ELF-1 (cell line): ENCODE measurements at places on chromosomes 7 and 10.
A peak's percentile ranks its signal among the peaks of the same experiment; 100 is the strongest.

DNA sequence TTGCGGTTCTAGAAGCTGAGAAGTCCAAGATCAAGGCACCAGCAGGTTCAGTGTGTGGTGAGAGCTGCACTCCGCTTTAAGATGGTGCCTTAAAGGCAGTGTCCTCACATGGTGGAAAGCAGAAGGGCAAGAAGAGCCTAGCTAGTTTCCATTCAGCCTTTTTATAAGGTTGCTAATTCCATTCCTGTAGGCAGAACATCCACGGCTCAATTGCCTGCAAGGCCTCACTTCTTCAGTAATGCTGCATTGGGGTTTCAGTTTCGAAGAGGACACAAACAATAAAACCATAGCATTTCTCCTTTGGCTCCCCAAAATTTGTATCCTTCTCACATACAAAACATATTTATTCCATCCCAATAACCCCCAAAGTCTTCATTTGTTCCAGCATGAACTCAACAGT lies 109.5 kb upstream of the KCND2 start:
- no peak for DNase-seq

- no peak for DNase-seq
Measured at GRCh38 chr10:93113042-93113441, 39.3 kb downstream of the CYP26A1 start.

DNA sequence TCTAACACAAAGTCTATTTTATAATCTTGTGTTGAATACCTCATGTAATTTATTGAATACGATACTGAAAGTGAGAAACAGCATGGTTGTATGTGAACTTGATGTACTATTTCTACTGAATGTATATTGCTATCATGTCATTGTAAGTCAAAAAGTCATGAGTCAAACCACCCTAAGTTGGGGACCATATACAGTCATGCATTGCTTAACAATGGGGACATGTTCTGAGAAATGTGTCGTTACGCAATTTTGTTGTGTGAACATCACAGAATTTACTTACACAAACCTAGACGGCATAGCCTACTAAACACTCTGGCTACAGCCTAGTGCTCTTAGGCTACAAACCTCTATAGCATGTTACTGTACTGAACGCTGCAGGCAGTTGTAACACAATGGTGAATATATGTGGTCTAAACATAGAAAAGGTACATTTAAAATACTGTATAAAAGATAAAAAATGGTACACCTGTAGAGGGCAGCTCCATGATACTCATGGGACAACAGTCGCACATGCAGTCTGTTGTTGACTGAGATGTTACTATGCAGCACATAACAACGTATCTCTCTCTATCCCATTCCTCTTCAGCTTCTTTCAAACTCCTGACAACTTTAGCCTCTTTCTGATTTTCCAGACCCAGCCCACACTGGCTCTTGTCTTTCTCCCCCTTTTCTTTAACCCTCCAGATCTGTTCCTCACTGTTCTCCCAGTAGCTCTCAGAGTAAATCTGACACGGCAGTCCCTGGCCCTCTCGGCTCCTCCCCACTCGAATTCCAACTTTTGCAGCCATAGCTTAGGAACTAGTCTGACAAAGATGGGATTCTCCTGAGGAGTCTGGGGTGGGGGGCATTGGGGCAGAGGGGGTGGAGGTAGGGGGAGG lies 90.1 kb downstream of the SNX10 start:
- no peak for DNase-seq

- no peak for DNase-seq
Measured at GRCh38 chr7:12325646-12326045, 78.0 kb downstream of the VWDE start.

GRCh38 chr7:158783595-158783994 lies 45.7 kb downstream of the ESYT2 start:
- DNase-seq, result no peak

DNA sequence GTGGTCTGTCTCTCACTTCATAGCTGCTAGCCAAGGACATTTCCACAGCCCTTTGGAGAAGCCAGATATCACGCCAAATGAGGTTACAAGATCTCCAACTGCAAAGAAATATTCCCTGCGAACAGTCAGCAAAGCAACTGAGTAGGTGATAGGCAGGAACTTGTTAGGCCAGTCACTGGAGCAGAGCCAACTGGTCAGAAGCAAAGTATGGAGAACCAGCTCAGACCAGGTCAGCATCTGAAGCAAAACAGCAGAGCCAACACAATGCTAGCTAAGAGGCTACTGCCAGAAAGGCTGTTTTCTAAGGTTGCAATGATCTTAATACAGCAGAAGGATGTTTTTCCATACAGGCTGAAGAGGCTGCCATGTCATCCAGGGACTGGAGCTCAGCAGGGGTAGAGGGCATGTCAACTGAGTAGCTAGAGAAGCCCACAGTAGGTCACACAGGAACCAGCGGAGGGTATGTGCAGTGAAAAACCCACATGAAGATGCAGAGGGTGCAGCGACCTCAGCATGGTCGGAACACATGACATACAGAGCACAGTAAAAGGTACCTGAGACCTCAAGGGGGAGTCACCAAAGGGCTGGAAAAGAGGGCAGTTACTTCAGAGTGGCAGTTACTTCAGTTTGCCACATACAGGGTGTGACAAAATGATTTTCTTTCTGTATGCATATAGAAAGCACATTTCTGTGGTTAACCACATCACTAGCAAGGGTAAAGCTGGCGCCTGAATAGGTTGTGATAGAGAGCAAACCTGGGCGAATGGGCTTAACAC lies 8.9 kb downstream of the SEC31B start:
- no peak for DNase-seq

DNA sequence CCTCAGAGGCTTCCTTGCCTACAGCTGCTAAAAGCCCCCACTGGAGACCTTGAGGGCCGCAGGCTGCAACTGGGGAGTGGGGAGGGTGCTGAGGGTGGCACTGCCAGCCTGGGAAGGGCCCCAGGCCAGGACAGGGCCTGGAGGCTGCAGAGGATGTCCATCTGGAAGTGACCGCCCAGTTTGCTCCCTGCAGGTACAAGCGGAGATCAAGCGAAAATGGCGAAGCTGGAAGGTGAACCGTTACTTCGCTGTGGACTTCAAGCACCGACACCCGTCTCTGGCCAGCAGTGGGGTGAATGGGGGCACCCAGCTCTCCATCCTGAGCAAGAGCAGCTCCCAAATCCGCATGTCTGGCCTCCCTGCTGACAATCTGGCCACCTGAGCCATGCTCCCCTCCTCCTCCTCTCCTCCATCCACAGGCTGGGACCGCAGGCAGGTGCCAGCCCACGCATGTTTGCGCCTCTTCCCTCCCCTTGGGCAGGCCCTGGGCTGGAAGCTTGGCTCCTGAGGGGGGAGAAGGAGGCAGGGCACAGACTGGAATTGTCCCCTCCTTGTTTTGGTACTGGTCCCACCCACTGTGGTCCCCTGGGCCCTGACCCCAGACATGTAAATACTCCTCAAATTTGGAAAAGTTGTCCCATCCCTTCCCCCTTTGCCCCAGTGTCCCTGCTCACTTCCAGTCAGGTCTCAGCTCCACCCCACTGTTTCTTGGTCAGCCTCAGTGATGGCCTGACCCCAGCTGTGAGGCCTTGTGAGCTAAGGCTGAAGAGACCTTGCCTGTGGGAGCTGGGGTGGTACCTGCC lies 54.4 kb downstream of the ADCYAP1R1 start:
- no peak for DNase-seq

DNA sequence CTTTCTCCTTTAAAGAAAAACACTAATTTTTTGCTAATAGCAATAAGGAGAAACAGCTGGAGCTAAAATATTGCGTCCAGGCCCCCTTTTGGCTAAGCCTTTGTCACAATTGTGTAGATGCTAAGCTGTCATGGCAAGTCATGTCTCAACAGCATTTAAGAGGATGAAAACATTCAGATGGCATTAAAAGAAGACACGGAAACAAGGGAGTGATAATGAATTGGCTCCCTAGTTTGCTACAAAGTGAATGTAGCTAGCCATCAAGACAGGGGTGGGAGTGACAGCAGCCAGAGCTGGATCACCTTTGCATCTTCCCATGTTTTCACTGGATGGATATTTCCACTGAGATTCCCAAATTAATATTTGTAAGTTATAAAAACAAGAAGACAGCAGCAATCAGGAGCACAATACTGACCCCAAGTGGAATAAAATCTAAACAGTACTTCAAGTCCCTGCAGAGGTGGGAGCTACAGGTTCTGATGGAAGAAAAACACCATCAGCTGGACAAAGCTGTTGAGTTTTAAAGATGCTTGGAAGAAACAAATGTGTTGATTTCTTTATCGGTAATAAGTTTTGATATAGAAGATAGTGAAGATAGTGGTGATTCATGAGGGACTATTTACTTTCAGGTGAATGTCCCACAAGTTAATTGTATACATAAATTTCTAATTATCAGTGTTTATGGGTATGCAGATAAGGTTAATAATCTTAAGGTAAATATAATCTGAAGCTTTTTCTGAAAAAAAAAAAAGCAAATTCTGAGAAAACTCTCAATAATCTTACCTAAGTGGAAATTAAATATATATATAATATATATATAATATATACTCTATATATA lies 129.4 kb downstream of the SLC16A9 start:
- DNase-seq, result no peak

DNA sequence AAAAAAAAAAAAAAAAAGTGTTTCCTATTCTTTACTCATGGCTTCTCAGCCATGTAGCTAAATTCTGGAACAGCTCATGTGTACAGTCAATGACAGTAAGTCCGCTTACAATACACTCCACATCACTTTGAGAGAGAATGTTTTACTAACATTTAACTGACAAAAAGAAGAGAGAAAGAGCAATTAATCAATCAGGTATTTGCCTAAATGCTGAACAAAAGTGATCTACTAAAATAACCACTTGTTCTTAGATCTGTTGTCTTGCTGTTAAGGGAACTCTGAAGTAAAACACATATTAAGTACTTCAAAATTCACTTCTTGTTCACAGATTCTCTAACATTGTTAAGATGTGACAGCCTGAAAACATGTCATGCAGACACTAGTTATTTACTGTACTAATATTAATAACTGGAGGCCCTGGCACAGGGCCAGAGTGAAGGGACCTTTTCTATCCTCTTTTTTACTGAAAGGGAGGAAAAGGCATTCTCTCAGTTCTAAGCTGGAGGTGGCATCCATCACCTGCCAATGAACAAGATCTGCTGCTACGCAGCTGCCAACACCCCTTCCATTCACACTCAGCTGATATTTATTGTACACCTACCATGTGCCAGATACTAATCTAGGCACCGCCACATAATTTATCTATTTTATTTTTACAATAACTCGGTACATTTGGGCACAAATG lies 72.6 kb downstream of the AHR start:
- DNase-seq, result no peak

- no peak for DNase-seq
Measured at GRCh38 chr10:34156781-34157425, 658.2 kb downstream of the PARD3 start.

DNA sequence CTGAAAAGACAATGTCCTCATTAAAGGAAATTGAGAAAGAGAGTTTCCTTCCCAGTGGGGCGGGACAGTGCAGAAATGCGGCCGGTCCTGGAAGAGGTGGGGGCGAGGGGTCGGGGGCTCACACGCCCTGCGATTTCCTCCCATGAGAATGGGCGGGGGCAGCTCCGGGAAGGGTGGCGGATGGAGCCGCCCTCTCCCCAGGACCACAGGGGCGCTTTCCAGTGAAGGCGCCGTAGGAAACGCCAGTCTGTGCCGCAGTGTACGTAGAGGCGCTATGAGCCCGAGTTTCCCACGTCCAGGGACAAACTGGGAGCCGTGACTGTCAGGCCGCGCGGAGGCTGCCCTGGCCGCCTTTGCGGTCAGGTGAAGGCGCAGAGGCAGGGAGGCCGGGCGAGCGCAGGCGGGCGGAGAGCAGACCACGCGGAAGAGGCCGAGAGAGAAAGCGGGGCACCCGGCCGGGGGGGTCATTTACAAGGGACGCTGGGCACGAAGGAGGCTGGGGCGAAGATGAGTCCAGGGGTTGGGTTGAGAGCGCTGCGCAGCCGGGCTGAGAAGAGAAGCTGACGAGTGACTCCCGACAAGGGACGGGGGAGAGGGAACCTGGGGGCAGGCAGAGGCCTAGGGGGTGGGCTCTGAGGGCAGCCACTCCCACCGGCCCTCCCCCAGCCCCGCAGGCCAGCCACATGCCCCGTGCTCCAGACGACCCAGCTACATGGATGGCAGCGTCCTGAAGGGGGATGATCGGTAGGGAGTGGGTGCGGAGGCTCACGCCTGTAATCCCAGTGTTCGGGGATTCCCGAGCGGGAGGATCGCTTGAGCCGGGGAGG lies 45.0 kb downstream of the ALOX5 start:
- DNase-seq, result peak; percentile 86
